ENCODE measurements at places on chromosomes 16 and 17.

DNA sequence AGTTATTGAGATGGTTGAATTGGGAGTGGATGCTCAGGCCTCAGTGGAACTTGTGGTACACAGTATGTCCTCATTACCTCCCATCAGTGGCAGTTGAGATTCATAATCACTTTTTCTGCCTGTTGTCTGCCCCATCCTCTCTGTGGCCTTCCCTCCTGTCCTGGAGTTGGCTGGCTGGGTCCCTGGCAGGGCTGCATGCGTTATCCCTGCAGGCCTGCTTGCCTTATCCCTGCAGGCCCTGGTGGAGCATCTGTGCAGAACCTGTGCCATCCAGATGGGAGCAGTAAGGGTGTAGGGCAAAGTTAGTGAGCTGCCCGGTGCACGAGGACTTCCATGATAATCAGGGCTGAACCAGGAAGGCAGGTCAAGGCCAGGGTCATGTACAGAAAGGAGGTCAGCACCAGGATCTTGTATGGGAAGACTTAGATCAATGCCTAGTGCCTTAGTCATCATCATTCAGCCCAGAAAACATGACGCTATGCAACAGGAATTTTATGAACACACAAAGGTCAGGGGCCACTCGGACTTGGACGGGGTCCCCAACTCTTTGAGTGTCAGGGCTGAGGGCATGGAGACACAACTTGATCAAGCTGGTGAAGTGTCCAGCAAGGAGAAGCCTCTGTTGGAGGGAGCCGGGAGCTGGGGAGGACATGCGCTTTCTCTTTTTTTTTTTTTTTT, 47.2 kb downstream of the ABCC1 start:
- no peak for DNase-seq

DNA sequence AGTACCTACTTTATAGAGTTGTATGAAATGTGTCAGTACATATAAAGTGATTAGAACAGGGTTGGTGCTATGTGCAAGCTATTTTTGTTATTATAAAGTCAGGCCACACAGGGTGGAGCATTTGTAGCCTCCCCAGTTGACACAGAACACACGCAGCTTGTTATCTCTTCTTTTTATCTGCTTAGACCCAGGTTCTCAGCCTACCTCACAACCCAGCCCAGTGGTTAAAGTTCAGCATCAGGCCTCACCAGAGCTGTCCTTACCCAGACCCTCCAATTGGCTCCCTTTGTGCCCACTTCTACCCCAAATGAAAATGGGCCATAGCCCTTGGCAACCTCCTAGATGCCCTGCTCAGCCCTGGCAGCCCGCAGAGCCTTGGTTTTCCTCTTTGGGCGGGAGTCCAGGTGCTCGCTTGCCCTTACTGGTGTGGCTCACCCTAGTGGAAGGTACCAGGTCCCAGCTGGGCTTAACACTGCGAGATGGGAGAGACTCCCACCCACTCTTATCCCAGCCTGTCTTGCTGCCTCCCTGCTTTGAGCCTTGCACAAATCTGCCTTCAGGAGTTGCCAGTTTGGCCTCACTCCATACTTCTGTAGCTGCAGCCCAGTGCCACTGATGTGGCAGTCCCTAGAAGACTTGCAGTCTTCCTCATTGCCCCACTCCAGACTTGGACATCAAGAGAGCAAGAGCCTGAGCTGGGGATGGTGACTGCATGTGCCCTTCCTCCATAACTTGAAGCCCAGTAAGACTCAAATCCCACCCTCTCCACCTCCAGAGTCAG, 1.1 kb upstream of the PIGS start:
- no peak for DNase-seq

- DNase-seq = no peak
Observed at GRCh38 chr17:45241328-45242028, 19.8 kb downstream of the FMNL1 start.

DNA sequence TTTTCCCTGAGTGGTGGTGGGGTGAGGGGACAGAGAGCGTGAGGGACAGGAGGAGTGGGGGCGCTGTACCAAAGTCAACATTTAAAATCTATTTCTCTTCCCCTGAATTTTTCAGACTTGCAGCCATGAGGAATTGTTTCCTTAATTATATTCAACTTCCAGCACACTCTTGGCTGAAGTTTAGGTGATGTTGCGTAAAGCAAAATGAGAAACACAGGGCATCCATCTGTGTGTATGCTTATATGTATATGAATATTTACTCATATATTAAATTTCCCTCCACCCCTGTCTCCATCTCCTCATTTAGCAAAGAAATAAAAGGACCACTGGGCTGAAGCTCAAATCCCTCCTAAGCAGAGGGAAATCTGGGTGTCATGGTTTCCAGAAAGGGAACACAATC, 218.1 kb downstream of the XYLT1 start:
- no peak for DNase-seq

GRCh38 chr16:1817716-1818115, 8.9 kb downstream of the HAGH start:
- no peak for DNase-seq

DNA sequence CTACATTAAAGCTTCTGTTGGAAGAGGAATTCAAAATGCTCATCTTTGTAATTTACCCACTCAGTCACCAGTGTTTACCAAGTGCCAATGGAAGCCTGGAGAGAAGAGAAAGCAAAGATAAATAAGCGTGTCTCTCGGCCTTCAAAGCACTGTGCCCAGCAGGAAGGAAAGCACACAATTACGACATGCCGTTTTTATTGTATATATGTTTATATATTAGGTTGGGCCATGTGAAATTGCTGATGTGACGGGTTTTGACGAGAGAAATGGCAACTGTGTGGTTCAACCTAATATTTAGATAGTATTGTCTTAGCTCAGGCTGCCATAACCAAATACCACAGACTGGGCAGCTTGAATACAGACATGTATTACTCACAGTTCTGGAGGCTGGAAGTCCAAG, 79.3 kb upstream of the HSBP1 start:
- DNase-seq = no peak

DNA sequence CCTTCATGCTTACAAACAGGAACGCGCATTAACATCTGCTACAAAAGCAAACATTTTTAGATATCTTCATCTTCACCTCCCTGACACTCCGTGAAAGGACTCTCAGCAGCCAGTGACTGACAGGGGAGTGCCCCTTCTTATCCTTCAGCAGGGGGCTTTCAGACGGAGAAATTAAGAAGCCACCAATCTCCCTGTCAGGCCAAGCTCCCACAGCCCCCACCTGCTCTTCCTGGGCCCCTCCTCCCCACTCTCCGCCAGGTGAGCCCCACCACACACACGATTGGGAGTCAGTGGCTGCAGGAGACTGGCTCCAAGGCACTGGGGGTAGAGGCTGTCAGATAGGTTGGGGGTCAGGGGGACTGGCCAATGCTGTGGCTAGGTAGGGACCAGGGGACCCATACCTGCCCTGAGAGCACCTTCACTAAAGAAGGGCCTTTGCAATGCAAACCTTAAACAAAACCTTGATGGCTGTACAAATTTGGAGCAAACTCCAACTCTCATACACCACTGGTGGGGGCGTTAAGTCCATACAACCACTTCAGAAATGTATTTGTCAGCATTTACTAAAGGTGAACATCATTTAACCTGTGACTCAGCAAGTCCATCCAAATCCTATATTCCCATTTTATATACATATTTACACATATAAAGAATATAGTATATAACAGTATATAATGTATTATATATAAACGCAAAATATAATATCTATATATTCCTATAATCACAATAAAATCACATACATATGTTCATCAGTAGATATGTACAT, 232.2 kb downstream of the ZNF423 start:
- no peak for DNase-seq
